ENCODE measurements at places on chromosomes 11 and 22.

DNA sequence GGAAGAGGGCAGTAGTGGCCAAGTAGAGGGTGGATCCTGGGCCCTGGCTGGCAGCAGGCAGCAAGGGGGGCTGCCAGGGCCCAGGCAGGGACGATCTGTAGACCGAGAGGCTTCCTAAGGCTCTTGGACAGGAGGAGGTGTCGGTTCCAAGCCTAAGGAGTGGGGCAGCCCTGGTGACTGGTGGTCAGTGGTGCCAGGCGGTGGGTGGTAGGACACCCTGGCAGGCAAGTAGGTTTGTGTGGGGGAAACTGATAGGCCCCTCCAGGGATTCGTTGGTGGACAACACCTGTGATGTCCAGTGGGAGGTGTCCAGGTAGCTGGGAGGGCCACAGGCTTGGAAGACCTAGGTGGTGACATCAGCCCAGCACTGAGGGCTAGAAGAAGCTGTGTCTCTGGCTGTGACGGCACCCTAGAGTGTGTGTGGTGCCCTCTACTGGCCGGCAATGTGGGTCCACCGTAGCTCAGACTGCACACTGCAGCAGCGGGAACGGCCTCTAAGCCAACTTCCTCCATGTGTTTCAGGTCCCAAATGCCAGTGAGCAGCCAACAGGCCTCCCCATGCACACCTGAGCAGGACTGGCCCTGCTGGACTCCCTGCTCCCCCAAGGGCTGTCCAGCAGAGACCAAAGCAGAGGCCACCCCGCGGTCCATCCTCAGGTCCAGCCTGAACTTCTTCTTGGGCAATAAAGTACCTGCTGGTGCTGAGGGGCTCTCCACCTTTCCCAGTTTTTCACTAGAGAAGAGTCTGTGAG is 9.4 kb upstream of the SAMM50 start:
- DNase-seq = peak; percentile 36

DNA sequence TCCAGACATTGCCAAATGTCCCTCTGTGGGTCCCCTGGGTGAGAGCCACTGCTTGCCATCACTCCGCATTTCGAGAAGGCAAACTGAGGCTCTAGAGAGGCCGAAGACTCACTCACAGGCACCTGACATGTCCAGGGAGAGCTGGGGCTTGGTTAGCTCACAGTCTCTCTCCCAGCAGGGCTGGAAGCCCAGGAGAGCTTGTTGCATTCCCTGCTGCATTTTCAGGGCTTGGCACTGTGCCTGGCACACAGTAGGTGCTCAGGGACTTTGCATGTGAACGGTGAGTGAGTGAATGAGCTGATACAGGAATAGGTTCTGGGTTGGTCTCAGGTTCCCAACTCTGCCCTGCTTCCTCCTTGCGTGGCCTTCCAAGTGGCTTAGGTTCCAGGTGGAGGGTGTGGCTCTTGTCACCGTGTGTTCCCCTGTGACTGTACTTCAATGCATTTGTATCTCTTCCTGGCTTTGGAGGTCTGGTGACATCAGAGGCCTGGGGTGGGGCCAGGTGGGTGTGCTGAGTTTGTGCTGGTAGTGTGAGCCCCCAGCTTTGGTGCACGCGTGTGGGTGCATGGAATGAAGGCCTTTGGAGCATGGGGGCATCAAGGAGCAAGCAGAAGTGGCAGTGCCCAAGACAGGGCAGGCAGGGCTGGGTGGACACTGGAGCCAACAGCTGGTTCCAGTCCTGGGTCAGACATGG is 18.4 kb upstream of the SMIM38 start:
- DNase-seq = no peak

DNA sequence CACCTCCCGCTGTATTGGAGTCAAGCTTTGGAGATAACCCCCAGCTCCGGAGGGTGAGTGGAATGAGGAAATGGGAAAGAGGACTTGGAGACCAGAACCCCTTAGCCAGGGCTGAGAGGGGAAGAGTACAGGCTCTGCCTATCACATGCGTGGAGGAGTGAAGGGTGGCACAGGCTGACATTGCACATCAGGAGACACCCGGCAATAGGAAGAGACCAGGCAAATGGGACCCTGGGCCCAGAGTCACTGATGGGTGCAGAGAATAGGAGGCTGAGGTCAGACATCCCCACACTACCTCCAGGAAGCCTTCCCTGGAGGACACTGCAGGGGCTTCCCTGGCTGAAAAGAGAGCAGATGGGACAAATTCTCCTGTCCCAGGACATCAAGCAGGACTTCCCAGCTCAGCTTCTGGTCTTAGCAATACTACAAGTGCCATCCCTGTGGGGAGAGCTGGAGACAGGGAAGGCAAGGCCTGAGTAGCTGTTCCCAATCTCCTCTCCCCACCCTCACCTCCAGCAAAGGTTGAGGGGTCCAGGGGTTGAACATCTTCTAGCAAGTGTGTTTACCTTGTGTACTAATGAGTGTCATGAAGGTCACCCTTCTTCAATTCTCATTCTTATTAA is 160.7 kb downstream of the BUD13 start:
- DNase-seq = no peak

GRCh38 chr22:26995235-26995634 is 337.8 kb downstream of the MIAT start:
- DNase-seq = no peak

DNA sequence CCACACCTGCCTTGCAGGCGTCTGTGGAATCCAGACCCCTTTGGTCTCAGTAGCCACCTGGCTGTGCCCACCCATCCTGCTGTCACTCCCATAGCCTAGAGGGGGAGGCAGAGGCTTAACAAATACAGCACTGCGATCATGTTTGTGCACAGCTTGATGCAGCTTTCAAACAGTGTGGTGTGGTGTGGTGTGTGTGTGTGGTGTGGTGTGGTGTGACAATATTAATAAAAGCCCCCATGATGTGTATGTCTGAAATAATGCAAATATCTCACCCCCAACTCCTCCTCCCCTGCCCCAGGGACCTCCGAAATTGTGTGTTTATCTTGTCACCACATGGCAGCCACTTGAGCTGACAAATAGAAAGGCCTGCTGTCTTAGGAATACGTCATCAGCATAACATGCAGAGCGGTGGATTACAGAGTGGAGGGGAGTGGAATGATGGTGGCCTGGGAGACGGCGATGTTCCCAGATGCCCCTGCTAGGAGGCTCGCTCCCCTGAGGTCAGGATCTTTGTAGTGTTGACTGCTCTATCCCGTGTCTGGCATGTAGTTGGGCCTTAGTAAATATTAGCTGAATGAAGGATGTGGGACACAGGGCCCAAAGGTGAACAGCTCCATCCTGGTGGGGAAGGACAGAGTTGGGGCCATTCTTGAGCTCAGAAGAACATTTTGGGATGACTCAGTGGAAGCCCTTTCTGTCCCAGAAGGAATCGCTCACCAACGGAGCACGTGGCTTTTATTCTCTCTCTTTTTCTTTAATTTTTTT is 2.8 kb downstream of the PDXP start:
- DNase-seq = no peak

DNA sequence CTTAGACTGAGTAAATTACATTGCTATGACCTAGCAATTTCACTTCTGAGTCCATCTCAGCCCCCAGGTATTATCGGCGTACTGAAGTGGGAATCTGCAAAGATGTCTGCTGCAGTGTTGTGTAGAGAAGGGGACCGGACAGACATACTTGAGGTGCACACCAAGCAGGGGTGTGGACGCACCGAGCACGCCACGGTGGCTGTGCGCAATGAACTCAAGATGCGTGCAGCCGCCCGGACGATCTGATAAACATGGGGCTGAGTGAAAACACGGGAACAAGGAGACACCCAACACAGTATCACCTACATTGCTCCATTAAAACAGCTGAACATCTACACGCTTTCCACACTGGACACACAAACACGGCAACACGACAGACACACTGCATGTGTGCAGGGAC is 454.3 kb downstream of the OPCML start:
- no peak for DNase-seq

DNA sequence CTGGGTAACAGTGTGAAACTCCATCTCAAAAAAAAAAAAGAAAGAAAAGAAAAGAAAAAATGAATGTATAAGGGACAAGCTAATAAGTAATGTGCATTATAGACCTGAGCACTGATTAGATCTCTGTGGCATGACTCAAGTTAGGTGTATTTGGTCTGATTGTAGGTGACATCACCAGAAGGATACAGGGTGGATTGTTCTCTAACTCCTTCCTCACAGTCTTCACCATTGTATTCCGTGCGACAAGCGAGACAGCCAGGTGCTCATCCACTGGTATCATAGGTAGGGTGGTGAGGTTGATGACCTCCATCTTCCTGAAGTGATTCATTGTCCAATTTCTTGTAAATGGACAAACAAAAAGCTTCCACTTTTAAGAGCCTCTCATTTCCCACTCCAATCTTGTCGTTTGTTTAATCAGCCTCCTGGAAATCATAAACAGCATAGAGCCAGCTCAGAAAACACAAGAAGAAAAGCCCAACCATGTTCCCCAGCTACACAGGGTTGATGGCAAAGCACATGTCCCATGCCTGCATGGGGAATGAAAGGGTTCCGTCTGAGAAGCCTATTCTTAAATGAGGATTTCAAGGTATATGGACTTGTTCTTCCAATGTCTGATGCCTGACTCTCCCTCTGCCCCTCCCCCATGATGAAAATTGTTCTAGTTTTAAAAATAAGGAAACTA is 6.2 kb downstream of the FAM227A start:
- DNase-seq = no peak

DNA sequence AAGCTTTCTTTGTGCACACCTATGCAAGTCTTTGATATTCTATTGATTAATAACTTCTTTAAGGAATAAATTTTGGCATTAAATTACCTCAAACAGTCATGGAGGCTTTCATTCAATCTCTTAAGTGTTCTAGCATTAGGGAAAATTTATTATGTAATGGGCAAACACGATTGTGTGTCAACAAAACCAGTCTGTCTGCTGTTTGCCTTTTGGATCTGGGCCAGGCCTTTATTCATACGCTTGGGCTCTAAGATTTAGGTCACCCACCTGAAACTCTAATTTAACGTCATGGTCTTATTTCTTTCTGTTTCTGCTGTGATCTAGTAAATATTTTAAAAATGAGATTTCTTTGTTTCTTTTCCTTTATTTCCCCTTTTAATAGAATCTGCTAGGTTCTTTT is 1270.6 kb downstream of the LRRC4C start:
- no peak for DNase-seq

- no peak for DNase-seq
Measured at GRCh38 chr11:17721242-17721999, 2.0 kb downstream of the MYOD1 start.

GRCh38 chr11:15223318-15223717 is 108.6 kb downstream of the INSC start:
- no peak for DNase-seq

DNA sequence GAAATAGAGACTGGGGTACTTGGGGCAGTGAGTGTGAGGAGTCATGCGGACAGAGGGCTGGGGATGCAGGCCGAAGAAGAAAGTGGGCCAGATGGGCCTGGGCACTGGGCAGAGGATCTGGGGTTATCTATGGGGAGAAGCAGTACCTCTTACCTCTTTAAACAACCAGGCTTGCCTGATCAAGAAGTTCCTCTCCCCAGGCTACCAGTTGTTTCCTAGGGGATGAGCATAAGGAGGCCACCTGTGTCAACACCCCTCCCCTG is 98.4 kb upstream of the PITPNB start:
- no peak for DNase-seq

DNA sequence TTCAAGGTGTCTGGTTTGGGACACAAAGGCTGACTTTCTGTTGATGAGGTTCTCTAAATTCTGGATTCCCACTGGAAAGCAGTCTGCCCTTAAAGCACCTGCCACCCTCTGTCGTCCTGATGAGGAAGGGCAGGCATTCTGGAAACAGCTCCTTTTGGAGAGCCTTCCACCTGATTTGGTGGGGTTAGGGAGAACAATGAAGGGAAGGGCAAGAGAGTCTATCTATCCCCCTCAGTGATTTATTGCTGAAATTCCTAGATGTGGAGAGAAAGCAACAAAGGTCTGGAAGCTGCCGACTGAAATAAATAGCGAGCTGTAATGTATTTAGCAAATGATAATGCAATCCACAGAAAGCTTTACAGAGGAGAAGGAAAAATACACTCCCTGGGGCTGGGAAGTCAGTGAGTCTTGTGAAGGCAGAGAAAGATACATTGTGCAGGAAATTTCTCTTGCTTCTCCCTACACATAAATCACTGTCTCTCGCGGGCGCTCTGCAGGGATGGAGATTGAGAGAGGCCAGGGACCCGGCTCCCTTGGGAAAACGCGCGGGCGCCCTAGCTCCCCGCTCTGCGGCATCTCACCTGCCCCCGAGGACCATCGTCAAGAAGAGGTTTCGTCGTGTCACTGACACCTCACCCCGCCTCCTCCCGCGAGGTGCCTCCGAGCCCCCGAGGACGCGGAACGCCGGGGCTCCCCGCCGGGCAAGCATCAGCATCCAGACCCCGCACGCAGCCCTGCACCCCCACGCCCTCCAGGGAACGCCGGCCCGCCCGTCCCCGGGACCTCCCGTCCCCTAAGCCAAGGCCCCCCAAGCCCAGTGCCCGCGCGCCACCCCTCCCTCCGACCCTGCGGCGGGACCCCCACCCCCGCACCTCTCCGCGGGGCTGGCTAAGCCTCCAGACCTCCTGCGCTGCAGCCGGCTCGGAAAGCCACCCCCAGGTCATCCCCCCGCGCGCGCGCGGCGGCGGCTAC is 673 bp downstream of the CDON start:
- no peak for DNase-seq

DNA sequence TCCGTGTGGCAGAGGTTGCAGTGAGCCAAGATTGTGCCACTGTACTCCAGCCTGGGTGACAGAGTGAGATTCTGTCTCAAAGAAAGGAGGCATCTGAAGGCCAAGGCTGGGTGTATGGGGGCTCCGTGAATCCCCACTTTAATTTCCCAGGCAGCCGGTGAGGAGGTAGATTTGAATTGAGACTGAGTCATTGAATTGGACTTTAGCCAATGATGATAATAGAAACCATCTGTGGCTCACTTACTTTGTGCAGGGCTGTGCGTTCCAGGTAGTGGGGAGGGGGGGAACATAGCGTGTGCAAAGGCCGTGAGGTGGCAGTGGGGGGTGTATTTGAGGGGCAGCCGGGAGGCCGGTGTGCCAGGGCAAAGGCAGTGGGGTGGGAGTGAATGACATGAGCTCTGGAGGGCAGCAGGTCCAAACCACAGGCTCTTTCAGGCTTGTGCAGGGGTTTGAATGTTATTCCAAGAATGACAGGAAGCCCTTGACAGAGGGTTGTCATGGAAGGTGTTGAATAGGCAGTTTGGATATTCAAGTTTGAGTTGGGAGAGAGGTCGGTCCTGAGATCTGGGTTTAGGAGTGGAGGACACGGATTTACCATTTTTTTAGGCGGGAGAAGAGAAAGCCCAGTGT is 6.1 kb downstream of the ARHGAP8 start:
- no peak for DNase-seq

DNA sequence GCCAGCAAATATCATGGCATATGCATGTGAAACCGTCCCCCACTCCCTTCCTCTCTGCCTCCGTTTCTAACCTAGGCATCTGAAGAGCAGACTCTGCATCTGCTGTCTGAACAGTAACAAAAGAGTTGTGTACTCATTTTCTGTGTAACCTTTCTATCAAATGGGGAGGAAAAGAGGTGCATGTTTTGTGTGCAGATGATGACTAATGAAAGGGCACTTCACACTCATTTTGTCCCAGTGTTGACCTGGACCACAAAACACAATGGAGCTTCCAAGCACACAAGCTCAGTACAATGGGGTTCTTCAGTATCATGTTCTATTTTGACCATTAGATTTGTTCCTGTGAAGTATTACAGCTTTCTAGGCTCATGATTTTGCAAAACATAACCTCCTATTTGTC is 13.0 kb downstream of the JHY start:
- no peak for DNase-seq

GRCh38 chr11:23317816-23318215 is 457.5 kb upstream of the CCDC179 start:
- no peak for DNase-seq

Measured in neuronal stem cell (in vitro differentiated cells).